ENCODE measurements at places on chromosomes 2 and 18.

GRCh38 chr2:10392548-10392947, 55.6 kb downstream of the ODC1 start:
- no peaks in the 10 kb centered on the region for H3K27me3 ChIP-seq
- no peak overlapping the region for H3K27ac ChIP-seq
- H3K4me1 ChIP-seq = peaks cover 55% of the 10 kb centered on the region
- no peak for DNase-seq
- no peaks in the 10 kb centered on the region for H3K36me3 ChIP-seq
- H3K4me3 ChIP-seq = no peak overlapping the region

- H3K27ac ChIP-seq = no peak overlapping the region
- DNase-seq = no peak
- H3K27me3 ChIP-seq = no peaks in the 10 kb centered on the region
- peaks cover 38% of the 10 kb centered on the region for H3K4me1 ChIP-seq
These were observed 71.7 kb downstream of the HS1BP3 start for GRCh38 chr2:20578895-20579825.

DNA sequence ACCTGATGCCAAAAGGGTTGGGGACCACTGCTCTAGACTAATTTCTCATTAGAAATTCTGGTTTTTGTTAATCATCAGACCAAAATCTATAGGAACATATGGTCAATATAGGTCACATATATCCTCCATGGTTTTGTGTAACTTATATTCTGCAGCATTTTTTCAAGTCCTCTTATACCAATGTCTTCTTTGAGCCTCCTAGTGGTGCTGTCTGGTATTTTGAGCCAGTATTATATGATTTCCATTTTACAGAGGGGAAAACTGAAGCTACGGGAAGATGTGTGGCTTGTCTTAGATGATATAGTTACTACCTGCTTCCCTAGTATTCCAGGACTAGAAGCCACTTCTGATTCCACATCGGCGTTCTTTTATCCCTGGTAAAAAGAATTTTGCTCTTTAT, 13.8 kb downstream of the MAPK4 start:
- H3K27ac ChIP-seq = no peak overlapping the region
- H3K36me3 ChIP-seq = peaks cover 8% of the 10 kb centered on the region
- H3K4me3 ChIP-seq = no peak overlapping the region
- H3K4me1 ChIP-seq = no peaks in the 10 kb centered on the region

DNA sequence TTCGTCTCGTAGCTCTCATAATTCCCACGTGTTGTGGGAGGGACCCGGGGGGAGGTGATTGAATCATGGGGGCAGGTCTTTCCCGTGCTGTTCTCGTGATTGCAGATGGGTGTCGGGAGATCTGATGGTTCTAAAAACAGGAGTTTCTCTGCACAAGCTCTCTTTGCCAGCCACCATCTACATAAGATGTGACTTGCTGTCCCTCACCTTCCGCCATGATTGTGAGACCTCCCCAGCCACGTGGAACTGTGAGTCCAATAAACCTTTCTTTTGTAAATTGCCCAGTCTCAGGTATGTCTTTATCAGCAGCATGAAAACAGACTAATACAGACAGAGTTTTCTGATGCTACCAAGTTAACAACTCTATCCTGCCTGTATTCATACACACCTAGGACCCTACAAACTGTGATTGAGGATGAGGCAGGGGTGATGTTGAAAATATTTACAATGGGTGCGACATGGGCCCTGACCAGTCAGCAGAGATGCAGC, 3.9 kb downstream of the APOB start:
- no peak overlapping the region for H3K27ac ChIP-seq
- peaks cover 26% of the 10 kb centered on the region for H3K27me3 ChIP-seq
- DNase-seq = no peak
- H3K4me3 ChIP-seq = no peak overlapping the region

DNA sequence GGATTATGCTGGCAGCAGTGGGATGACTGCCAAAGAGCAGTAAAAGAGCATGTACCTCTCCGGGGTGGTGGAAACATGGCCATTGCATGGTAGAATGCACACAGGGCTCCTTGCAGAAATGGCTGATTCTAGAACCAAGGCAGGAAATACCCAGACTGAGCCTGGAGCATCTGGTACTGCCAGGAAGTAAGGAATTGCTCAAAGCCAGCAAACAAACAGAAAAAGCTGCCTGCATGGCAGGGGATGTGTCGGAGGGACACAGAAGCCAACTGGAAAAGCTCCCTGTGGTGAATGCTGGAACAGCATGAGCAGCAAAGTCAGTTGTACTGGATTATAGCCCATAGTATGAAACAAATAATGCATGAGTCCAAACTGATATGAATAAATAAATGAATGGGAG, 78.0 kb upstream of the NFATC1 start:
- H3K4me1 ChIP-seq = no peaks in the 10 kb centered on the region
- peaks cover 57% of the 10 kb centered on the region for H3K36me3 ChIP-seq
- no peak overlapping the region for H3K4me3 ChIP-seq
- no peaks in the 10 kb centered on the region for H3K27me3 ChIP-seq

GRCh38 chr18:26614374-26614773, 66.0 kb upstream of the KCTD1 start:
- peaks cover 27% of the 10 kb centered on the region for H3K27me3 ChIP-seq
- no peaks in the 10 kb centered on the region for H3K4me1 ChIP-seq
- no peak for DNase-seq
- H3K4me3 ChIP-seq = no peak overlapping the region
- no peak overlapping the region for H3K27ac ChIP-seq

GRCh38 chr2:134377730-134378129, 123.9 kb downstream of the MGAT5 start:
- H3K4me3 ChIP-seq = no peak overlapping the region
- H3K36me3 ChIP-seq = peaks cover 17% of the 10 kb centered on the region
- H3K27ac ChIP-seq = peak overlapping the region; percentile 85
- no peak for DNase-seq
- H3K4me1 ChIP-seq = peaks cover 35% of the 10 kb centered on the region

DNA sequence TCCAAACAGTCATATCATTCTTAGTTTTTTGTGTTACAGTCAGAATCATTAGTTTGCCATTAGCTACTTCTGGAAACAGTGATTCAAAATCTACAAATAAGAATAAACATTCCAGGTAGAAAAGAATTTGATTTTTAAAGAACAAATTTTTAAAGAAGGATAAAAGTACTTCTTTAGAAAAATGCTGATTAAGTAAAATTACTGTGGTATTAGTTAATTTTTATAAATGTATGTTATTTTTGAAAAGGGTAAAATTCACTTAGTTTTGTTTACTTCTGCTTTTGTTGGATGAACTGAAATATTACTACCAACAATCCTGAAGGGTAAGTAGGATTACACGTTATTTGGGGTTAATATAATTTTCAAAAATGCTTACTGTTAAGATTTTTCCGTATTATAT, 11.8 kb downstream of the MMADHC start:
- no peak for DNase-seq
- H3K27ac ChIP-seq = no peak overlapping the region
- H3K27me3 ChIP-seq = no peaks in the 10 kb centered on the region
- no peak overlapping the region for H3K4me3 ChIP-seq
- H3K36me3 ChIP-seq = peaks cover 19% of the 10 kb centered on the region

- DNase-seq = no peak
- peaks cover 27% of the 10 kb centered on the region for H3K36me3 ChIP-seq
- H3K27me3 ChIP-seq = no peaks in the 10 kb centered on the region
- peaks cover 22% of the 10 kb centered on the region for H3K4me1 ChIP-seq
These were observed 31.3 kb downstream of the DARS1 start for GRCh38 chr2:135954020-135954601.

- H3K27ac ChIP-seq = no peak overlapping the region
- no peak overlapping the region for H3K4me3 ChIP-seq
These were observed 1143.6 kb upstream of the ACVR2A start for GRCh38 chr2:146701183-146701582.

- no peaks in the 10 kb centered on the region for H3K36me3 ChIP-seq
- peaks cover 45% of the 10 kb centered on the region for H3K27me3 ChIP-seq
- peaks cover 9% of the 10 kb centered on the region for H3K4me1 ChIP-seq
- no peak within 1 kb of the TSS for H3K27ac ChIP-seq
- H3K4me3 ChIP-seq = no peak within 1 kb of the TSS
These were observed at the start of gene ARHGEF4 for GRCh38 chr2:130836501-130837174. TSS of gene ARHGEF4 (plus strand) at chr2:130836914. CDS start at chr2:130836954, 40 bp downstream.

GRCh38 chr2:8402222-8402621, 279.6 kb upstream of the ID2 start:
- no peaks in the 10 kb centered on the region for H3K4me1 ChIP-seq
- H3K36me3 ChIP-seq = peaks cover 4% of the 10 kb centered on the region
- H3K27ac ChIP-seq = no peak overlapping the region
- DNase-seq = no peak

- H3K27me3 ChIP-seq = no peaks in the 10 kb centered on the region
- DNase-seq = peak; percentile 24
- no peak overlapping the region for H3K27ac ChIP-seq
- peaks cover 17% of the 10 kb centered on the region for H3K4me1 ChIP-seq
- peaks cover 5% of the 10 kb centered on the region for H3K36me3 ChIP-seq
These were observed 21.4 kb downstream of the POLE4 start for GRCh38 chr2:74979844-74980243.

GRCh38 chr2:209426432-209426831, 2.6 kb downstream of the MAP2 start:
- H3K4me3 ChIP-seq = no peak overlapping the region
- DNase-seq = no peak
- no peak overlapping the region for H3K27ac ChIP-seq
- peaks cover 4% of the 10 kb centered on the region for H3K27me3 ChIP-seq
- H3K4me1 ChIP-seq = peaks cover 22% of the 10 kb centered on the region
- H3K36me3 ChIP-seq = no peaks in the 10 kb centered on the region

DNA sequence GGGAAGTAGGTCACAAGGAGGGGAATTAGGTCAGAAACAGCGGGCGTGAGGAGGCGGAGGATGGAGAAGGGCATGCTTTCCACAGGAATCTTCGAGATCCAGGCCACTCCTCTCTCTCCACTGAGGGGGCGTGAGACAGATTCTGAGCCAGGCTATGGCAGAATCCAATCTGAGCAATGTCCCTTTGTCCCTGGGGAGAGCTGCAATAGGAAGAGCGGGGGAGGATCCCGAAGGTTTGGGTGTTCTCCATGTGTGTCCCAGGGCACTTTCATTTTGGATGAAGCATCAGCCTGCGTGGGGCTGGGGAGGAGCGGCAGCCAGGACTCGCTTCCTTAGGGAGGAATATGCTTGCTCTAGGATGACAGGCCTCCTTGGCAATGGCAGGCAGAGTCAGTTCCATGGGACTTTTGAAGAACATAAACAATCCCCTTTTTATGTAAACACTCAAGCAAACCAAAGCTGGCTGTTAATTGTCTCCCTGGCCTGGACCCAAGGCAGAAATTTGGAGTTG, 84.0 kb downstream of the LIPG start:
- H3K36me3 ChIP-seq = no peaks in the 10 kb centered on the region
- H3K4me3 ChIP-seq = no peak overlapping the region
- no peak overlapping the region for H3K27ac ChIP-seq
- no peaks in the 10 kb centered on the region for H3K4me1 ChIP-seq
- H3K27me3 ChIP-seq = no peaks in the 10 kb centered on the region
- DNase-seq = no peak

GRCh38 chr2:80461505-80462197, 157.1 kb upstream of the LRRTM1 start:
- H3K27ac ChIP-seq = no peak overlapping the region
- H3K27me3 ChIP-seq = no peaks in the 10 kb centered on the region
- H3K36me3 ChIP-seq = no peaks in the 10 kb centered on the region
- no peak overlapping the region for H3K4me3 ChIP-seq
- no peak for DNase-seq
- no peaks in the 10 kb centered on the region for H3K4me1 ChIP-seq

Data from naive B cell (primary cell).